ENCODE measurements at places on chromosomes 7 and 10.

DNA sequence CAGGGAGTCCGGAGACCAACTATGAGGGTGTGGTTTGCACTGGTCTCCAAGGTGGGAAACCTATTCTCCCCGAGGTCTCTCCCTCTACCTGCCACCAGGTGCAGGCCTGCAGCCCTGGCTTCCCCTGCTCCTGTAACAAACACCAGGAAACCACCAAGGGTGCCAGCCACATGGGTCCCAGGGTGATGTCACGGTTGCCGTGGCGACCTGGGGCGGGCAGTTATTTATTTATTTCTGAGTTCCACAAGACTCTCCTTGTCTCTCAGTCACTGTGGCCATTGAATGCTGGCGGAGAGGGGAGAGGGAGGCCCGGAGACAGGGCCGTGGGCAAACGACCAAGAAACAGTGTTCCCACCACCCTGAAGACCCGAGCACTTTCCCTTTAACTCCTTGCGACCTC, 27.0 kb downstream of the MMD2 start:
- DNase-seq = no peak

DNA sequence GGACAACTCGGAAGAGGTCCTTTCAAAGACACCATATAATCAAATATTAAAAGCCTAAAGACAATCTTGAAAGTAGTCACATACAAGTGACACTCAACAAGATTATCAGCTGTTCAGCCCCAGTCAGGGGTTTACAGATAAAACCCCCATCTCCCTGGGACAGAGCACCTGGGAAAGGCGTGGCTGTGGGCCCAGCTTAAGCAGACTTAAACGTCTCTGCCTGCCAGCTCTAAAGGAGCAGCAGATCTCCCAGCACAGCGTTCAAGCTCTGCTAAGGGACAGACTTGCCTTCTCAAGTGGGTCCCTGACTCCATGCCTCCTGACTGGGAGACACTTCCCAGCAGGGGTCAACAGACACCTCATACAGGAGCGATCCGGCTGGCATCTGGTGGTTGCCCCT, 18.0 kb downstream of the CDCA7L start:
- DNase-seq = no peak

DNA sequence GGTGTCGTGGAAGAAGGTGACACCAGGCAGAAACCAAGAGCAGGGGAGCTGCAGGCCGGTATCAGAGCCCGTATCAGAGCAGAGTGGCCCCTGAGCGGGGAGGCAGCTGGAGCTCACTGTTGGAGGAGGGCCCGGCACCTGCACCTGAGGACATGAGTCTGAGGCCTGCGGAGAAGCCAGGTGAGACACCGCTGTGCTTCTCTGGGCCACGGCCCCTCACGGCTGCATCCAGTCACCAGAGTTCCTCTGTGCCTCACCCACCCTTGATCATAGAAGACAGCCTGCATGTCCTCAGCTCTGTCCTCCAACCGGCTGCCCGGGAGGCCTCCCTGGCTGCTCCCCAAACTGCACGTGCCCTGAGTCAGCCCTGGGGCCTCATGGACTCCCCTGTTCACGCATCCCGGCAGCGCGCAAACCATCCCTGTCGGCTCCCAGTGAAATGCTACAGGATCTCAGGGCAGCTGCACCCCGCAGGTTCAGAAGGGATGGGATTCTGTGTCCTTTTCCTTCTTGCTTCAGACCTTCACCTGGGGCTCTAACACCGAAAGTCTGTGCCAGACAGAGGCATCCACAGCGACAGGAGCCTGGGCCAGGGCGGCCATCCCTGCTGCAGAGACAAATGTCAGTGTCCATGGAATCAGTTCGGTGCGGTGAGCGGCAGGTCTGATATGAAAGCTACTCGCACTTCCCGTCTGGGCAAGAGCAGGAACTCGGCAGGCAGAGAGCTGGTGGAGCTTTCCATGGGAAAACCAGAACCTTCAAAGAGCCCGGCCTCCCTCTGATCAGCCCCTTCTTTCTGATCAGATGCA, 111.9 kb upstream of the FAM20C start:
- no peak for DNase-seq

GRCh38 chr10:52216852-52217251, 97.2 kb upstream of the DKK1 start:
- DNase-seq = no peak

DNA sequence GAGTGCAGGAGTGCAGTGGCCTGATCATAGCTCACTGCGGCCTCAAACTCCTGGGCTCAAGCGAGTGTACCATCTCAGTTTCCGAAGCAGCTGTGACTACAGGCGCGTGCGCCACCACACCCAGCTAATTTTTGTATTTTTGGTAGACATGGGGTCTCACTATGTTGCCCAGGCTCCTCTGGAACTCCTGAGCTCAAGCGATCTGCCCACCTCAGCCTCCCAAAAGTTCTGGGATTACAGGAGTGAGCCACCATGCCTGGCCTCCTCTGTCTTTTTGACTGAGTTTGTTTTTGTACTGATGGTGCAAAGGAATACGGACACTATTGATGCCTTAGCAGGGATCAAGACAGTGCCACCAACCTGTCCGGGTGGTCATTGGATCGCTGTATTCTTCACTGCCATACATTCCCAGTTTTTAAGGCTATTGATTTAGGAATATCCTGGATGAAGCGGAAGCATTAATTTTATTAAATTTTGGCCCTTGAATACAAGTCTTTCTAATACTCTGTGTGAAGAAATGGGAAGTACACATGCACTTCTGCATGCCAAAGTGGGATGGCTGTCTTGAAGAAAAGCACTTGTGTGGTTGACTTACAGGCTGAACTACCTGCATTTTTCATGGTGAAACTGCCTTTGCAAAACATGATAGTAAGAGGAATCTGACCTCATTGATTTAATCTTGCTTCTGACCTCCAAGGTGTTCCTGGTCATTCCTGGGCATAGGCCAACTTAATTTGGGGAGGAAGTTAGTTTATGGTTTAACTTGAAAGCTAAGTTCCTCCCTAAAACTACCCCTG, 2.1 kb upstream of the CUL2 start:
- DNase-seq = no peak

GRCh38 chr7:74233655-74234285, 20.4 kb downstream of the RFC2 start:
- no peak for DNase-seq

DNA sequence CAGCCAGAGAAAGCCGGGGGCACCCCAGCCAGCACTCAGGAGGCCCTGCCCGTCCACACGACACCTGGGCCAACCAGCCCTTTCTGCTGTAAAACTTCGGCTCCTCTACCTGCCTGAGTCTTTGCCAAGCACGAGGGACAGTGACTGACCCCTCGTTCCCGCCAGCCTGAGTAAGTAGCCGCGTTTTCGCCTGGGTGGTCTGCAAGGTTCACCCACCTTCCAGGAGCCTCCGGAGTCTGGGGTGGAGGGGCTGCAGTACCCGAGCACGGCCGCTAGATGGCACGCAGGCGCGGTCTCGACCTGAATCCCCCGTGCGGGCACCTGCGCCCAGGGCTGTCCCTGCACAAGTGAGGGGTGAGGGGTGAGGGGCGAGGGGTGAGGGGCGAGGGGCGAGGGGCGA, 192.7 kb downstream of the PTPRN2 start:
- peak; percentile 14 for DNase-seq

- DNase-seq = no peak
Measured at GRCh38 chr10:34808801-34809745, 6.0 kb downstream of the PARD3 start.

DNA sequence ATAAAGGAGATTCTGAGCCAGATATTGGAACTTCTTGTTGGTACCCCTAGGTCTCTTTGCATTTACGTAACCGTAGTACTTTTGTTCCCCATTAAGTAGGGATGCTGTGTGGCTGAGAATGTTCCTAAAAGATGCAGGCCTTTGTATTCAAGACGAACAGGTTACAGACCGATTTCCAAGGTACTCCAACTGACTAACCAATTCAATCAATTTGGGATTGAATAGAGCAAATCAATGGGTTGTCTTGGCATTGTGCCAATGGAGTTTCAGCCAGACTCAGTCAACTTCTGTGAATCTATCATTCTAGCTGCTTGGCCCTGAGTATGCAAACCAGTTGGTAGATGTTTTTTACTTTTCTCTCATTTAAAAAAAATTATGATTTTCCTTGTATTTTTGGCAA, 347.3 kb upstream of the NPVF start:
- no peak for DNase-seq

DNA sequence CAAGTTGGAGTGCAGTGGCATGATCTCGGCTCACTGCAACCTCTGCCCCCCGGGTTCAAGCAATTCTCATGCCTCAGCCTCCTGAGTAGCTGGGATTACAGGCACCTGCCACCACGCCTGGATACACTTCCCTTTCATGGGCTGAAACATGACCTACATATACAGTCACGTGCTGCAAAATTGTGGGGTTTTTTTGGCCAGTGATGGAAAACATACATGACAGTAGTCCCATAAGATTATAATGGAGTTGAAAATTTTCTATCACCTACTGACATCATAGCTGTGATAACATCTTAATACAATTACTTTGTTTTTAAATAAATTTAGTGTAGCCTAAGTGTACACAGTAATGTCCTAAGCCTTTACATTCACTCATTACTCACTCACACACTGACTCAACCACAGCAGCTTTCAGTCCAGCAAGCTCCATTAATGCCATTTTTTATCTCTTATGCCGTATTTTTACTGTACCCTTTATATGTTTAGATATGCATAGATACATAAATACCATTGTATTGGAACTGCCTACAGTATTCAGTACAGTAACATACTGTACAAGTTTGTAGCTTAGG, 79.9 kb upstream of the TMEM196 start:
- no peak for DNase-seq

GRCh38 chr10:14653271-14654161, 121.2 kb downstream of the FAM107B start:
- DNase-seq = no peak
